Stimulated activated CD8-positive, alpha-beta memory T cell treated with anti-CD3 and anti-CD28 coated beads, Interleukin-2, amount 100 ng/mL, for 48 hours (primary cell): ENCODE measurements at places on chromosomes 4 and X.
A peak's percentile ranks its signal among the peaks of the same experiment; 100 is the strongest.

DNA sequence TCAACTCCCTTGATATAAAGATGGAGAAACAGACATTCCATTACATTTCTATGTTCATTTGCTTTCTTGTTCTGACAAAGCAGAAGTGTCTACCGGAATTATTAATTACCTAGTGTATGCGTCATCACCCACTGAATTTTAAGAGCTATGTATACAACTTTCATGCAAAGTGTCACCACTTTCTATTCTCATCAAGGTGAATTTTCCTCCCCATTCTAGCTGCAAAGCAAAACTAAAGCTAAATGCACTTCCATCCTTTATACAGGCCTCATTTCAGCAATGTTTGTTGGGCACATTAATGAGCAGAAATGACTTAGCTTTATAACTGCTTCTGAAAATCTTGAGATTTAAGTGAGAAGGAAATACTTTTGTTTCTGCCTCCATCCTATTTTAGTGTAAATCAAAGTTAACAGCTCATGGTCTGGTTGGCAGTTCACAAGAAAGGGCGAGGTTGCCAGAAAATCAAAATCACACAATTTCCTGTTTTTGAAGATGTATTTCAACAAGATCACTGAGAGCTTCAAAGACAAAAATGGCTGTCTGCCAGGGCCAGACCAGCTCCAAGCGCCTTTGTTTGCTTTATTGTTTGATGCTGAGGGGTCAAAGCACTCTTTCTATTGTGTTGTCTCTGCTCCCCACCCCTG, 7.2 kb upstream of the FAM9C start:
- DNase-seq, result no peak

DNA sequence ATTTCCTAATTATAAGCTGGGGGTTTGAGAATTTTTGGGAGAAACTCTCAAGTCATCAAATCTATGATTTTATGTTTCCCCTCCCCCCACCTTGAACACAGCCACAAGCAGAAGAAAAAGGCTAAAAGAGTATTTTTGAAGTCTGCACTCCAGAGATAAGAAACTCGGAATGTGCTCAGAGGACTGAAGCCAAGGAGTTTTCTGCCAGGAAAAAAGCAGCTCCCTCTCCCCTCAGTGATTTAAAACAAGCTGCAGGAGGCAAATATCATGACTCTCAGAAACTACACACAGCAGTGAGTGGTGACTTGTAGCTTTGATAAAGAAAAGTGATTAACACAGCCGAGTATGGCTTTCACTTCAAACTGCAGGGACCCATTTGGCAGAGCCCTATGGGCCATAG, 800.2 kb upstream of the FTHL17 start:
- no peak for DNase-seq

DNA sequence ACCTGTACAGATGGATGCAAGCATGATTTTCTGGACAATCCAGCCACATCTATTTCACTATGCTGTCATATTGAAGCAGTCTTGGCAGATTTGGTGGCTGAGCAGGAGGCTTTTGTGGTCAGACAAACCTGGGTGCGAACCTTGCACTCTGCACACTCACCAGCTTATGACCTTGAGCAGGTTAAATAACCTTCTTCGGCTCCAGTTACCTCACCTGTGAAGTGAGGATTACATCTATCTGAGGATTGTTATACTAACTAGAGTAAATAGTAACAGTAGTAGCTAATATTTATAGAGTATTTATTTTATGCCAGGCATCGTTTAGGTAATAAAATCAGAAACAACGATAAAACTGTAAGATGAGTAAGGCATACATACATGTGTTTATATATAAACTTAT, 150.0 kb downstream of the PPP3CA start:
- no peak for DNase-seq

DNA sequence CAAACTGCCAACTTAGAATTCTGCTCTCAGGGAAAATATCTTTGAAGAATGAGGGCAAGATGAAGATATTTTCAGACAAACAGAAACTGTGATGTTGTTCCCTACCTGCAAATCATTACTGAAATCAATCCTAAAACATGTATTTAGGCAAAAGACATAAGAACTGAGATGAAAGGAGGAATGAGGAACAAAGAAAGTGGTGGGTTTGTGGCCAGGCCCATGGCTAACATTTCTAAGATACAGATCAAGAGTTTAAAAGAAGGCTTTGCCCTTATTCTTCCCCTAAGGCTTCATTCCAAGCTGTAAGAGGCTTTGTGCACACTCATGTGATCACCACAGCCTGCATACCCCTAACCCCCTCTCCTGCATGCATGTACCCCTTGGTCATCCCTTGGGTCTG, 46.5 kb downstream of the ADGRG2 start:
- DNase-seq, result no peak

DNA sequence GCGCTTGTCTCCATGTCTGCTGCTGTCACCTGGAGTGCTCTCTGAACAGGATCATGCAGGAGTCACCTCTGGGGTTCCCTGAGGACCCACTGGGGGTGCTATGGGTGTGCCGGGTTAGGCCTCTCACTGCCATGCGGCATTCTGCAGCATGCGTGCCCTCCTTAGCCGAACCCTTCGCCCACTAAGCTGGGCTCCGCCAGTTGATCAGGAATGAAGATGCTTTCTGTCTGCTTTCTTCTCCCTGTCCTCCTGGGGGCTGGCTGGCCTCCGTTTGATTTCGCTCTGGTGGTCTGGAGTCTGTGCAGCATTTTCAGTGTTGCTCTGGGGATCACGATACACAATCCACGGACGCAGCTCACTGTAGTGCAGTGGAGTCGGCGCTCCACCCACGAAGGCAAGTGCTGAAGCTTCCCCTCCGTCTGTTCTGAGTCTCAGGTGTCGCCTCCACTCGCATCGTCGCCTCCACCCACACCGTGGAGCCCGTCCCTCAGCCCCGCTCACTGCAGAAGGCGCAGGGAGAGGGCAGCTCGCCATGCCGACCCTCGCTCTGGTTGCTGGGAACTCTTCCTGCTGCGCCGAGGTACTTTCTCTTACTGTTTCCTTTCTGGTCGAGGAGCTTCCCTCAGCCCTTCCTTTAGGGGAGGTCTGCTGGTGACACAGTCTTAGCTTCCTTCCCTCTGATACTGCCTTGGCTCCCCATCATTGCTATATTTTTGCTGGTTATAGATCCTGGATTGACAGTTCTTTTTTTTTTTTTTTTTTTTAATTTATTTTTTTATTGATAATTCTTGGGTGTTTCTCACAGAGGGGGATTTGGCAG, 29.2 kb downstream of the LETM1 start:
- DNase-seq, result no peak

GRCh38 chr4:8010618-8011017, 71.0 kb upstream of the AFAP1 start:
- DNase-seq, result no peak

DNA sequence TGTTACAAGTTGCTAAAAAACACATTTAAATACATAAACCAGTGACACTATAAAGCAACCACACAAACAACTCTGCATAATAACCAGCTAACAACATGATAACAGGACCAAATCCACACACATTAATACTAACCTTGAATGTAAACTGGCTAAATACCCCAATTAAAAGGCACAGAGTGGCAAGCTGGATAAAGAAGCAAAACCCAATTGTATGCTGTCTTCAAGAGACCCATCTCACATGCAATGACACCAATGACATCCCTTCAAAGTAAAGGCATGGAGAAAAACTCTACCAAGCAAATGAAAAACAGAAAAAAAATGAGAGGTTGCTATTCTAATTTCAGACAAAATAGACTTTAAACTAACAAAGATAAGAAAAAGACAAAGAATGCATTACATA, 34.4 kb upstream of the USP46 start:
- DNase-seq, result no peak

DNA sequence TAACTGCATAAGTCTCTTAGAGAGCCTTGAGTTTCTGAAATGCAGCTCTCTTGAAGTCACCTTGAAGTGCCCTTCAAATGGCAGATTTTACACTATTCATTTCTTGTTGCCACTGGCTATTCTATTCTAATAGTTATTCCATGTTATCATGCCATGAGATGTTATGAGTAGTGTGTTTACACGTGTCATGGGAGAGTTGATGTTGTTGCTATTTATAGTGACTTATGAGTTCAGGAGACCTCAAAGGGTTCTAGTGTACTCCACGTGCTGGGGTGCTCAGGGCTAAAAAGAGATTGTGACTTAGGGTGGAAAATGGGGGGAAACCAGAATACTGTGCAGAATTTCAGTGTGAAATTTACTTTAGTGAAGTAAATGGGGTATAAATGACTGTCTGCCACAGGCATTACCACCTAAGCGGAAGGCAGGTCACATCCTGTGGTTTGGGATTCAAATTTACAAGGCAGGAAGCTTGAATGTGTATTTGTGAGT, 77.1 kb upstream of the SLC4A4 start:
- no peak for DNase-seq

- DNase-seq, result no peak
These were observed 7.5 kb downstream of the NEK1 start for GRCh38 chr4:169604903-169605331.

GRCh38 chrX:40340116-40340515, 240.7 kb upstream of the ATP6AP2 start:
- no peak for DNase-seq

DNA sequence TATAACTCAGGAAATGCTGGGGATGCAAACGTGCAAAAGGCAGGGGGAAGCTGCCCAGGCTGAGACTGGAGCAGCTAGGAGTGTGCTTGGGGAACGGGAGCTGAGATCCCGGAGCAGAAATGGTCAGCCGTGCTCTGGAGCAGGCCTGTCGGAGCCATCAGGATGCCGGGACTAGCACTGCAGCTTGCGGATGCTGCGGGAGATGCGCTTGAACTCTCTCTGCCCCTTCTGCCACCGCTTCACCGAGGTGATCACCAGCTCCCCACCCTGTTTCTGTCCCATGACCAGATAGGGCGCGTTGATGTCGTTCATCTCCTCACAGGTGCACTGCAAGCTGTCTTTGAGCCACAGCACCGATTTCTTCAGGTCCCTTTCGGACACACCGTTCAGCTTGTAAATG, 7.6 kb downstream of the SFRP2 start:
- DNase-seq, result no peak

GRCh38 chrX:39470588-39471407, 627.0 kb downstream of the BCOR start:
- no peak for DNase-seq

- DNase-seq, result no peak
These were observed 32.9 kb downstream of the LAMTOR3 start for GRCh38 chr4:99861120-99861905.

GRCh38 chr4:86977621-86978184, 42.9 kb downstream of the AFF1 start:
- DNase-seq, result no peak

DNA sequence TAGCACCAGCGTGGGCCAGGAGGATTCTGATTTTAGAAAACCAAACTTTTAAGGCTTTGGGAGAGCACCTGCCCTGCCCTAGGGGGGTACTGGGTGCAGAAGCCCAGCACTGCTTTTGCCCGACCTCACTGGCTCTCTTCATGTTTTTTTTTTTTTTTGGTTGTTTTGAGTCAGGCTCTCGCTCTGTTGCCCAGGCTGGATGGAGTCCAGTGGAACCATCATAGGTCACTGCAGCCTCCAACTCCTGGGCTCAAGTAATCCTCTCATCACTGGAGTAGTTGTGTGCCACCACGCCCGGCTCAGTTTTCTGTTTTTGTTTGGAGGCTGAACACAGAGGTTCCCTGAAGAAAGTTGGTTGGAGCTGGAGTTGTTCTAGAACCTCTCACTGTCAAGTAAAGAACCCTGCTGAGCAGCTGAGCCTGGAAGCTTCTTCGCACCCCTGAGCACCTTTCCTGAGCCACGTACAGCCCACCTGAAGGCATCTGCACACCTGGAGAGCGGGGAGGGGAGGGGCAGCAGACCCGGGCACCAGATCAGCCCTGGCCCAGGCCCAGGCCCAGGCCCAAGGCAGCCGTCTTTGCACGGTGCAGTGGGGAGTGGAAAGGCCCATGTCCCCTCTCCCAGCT, 49.5 kb downstream of the SHROOM2 start:
- no peak for DNase-seq

GRCh38 chrX:19514791-19515614, at the start of gene MAP3K15:
Gene MAP3K15, minus strand, starts transcription at chrX:19515508. Its CDS starts 247 bp downstream, at chrX:19515261.
- DNase-seq, result peak; percentile 1

- DNase-seq, result no peak
These were observed 76.9 kb upstream of the CAMK2D start for GRCh38 chr4:113838460-113838859.

DNA sequence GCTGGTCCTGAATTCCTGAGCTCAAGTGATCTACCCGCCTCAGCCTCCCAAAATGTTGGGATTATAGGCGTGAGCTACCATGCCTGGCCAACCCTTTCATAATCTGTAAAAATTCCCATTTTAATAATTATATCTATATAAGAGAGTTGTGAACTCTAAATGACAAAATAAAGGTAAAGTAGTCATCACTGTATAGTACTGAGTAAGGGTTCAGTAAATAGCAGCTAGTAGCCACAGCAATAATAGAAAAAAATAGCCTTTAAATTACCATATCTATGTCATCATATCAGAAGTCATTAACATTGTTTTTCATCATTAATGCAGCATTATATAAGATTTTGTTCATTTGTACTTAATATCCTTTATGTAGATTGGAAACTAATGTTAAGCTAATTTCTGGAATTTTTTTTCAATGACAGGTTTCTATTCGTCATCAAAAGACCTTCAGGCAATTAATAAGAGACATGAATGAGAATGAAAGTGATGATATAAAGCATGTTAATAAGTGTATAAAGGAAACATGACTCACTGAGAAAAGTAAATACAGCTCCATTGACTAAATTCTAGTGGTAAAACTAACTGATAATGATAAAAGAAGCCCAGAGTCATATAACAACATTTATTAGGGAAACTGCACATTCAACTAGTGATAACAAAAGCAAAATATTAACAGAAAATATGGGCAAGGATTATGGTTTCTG, 85.9 kb upstream of the UGT8 start:
- no peak for DNase-seq

DNA sequence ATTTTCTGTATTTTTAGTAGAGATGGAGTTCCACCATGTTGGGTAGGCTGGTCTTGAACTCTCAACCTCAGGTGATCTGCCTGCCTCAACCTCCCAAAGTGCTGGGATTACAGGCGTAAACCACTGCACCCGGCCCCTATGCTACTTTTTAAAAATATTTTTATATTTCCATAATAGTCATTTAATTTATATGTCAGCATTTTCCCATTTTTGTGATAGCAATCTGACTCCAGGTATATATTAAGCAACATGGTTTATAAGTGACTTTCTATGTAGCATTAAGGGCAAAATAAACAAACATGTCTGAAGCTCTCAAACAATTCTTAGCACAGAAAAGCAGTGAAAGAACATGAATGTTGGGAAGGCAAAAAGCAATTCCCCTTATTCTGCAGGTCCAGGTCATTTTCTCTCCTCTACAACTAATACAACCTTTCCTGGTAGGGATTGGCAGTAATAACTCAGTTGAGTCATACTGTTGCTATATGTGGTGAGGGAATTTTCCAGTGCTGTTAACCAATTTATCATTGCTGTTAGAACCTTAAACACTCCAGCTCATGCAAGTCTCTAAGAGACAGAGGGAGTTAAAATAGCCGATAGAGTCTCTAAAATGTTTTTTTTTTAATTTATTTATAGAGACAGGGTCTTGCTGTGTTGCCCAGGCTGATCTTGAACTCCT, 24.0 kb downstream of the SMIM14 start:
- no peak for DNase-seq

GRCh38 chr4:121943941-121944340, 7.9 kb downstream of the TRPC3 start:
- no peak for DNase-seq
